ENCODE measurements at places on chromosomes 7 and 10. TPM values are rescaled to one million over a fixed set of nuclear protein-coding genes. Genes with fewer than 3 reads are reported as not detected.

The FAM20C gene
- 1.2 TPM for total RNA-seq

The SPAG6 gene
- total RNA-seq = not detected

The ZNF488 gene
- not detected for total RNA-seq

The FAM25C gene
- total RNA-seq = not detected

The ADRA2A gene
- 0.12 TPM for total RNA-seq

The CTAGE6 gene
- 1.1 TPM for total RNA-seq

The NCF1 gene
- total RNA-seq = 8.7 TPM

DNA sequence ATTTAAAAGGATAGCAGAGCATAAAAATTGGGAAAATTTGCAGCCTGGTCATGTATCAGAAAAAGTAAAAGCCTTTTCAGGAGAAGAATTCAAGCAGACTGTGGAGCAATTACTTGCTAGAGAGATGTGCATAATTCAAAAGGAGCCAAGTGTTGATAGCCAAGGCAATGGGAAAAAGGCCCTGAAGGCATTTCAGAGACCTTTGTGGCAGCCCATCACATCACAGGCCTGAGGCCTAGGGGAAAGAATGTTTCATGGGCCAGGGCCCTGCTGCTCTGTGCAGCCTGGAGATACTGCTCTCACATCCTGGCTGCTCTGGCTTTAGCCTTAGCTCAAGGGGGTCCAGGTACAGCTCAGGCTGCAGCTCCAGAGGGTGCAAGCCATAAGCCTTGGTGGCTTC lies 152.9 kb downstream of the MAGI2 start:
- DNase-seq = no peak
- H3K27ac ChIP-seq = no peak overlapping the region
- no peaks in the 10 kb centered on the region for H3K36me3 ChIP-seq

DNA sequence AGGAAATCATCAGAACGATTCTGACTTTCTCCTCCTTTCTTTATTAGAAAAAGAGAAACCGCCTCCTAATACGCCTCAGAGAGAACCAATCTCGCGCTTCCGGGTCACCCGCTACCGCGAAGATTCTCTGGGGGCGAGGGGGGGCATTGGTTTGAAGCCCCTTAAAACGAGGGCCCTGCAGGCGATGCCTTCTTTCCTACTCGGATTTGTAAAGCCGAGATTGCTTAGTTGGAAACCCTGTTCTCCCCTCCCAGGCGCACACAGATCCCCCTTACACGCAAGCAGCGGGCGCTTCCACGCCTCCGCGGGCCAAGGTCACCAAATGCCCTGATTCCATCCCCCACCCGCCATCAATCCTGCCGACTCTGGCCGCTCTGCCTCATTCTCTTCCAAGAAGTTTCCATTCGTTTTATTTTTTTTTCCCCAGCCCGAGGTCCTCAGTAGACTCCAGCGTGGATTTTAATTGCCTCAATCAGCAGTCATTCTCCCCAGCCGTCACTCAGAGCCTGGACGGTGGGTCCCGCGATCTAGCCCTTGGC lies 1.1 kb upstream of the GAD2 start:
- H3K36me3 ChIP-seq = no peaks in the 10 kb centered on the region
- DNase-seq = no peak
- H3K4me3 ChIP-seq = no peak overlapping the region
- peaks cover 66% of the 10 kb centered on the region for H3K27me3 ChIP-seq
- no peak overlapping the region for H3K27ac ChIP-seq
- peaks cover 27% of the 10 kb centered on the region for H3K4me1 ChIP-seq

DNA sequence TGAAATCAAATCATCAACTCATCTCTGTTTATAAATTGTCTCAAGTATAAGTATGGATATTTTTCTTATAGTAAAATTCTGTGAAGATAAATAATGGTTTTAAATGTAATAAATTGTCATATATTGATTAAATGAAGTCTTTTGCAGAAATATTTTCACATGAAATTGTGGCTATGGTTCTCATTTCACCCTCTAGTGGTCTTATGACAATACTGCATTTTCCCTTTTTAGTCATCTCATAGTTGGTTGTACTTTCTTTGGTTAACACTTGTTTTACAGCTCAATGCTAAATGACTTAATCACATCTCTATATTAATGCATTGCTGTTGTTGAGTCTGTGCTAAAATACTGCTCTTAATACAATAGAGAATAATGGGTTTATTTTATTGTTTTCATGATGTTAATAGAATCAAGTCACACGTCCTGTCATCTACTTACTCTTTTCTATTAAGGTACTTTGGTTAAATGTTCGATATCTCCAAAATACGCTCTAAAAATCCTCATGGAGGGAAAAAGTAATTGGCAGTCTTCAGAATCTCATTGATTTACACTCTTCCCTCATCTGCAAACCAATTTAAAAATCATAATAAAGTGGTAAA lies 38.0 kb upstream of the CACNA2D1 start:
- no peaks in the 10 kb centered on the region for H3K36me3 ChIP-seq
- H3K4me3 ChIP-seq = no peak overlapping the region
- no peak overlapping the region for H3K27ac ChIP-seq
- no peaks in the 10 kb centered on the region for H3K4me1 ChIP-seq

GRCh38 chr10:119908166-119908565 lies 15.6 kb downstream of the SEC23IP start:
- H3K27me3 ChIP-seq = no peaks in the 10 kb centered on the region
- H3K4me1 ChIP-seq = no peaks in the 10 kb centered on the region
- DNase-seq = no peak
- no peak overlapping the region for H3K4me3 ChIP-seq

GRCh38 chr10:123795846-123796590 lies 95.6 kb downstream of the CPXM2 start:
- no peak overlapping the region for H3K27ac ChIP-seq
- H3K36me3 ChIP-seq = no peaks in the 10 kb centered on the region
- peaks cover 3% of the 10 kb centered on the region for H3K27me3 ChIP-seq
- no peaks in the 10 kb centered on the region for H3K4me1 ChIP-seq
- DNase-seq = no peak
- no peak overlapping the region for H3K4me3 ChIP-seq

DNA sequence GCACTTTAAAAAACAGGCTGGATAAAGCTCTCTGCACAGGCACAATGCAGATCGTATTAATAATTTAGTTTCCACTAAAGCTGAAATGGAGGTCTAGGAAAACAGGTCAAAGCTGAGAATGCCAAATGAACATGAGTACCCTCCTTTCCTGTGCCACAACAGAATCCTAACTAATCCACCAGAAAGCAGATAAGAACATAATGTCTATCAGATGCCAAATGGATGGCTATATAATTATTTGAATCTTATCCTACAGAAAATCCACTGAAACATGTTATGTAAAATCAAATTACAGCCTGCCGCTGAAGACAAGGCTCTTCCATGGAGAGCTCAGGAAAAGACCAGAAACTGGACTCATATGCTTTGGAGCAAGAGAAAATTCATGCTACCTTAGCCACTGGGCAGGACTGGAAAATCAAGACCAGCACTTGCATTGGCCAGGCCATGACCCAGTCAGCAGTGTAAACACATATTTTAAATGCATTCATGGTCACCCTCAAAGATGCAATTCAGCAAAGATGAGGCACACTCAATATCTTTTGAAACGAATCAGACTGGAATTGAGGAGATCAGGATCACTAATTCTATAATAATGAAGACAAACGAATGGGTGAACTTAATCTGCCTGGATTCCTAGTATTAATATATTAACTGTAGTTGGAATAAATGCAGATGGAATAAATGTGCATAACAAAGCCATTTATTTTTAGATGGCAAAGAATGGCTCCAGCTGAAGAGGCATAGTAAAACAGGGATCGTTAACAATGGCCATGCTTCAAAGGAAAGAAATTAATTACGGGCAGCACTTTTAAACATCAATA lies 13.2 kb downstream of the ANK3 start:
- no peaks in the 10 kb centered on the region for H3K4me1 ChIP-seq
- no peaks in the 10 kb centered on the region for H3K27me3 ChIP-seq
- H3K4me3 ChIP-seq = no peak overlapping the region
- H3K27ac ChIP-seq = no peak overlapping the region

GRCh38 chr7:105286441-105286840 lies 102.3 kb downstream of the SRPK2 start:
- no peak overlapping the region for H3K4me3 ChIP-seq
- peaks cover 2% of the 10 kb centered on the region for H3K4me1 ChIP-seq
- no peaks in the 10 kb centered on the region for H3K36me3 ChIP-seq
- no peak for DNase-seq

DNA sequence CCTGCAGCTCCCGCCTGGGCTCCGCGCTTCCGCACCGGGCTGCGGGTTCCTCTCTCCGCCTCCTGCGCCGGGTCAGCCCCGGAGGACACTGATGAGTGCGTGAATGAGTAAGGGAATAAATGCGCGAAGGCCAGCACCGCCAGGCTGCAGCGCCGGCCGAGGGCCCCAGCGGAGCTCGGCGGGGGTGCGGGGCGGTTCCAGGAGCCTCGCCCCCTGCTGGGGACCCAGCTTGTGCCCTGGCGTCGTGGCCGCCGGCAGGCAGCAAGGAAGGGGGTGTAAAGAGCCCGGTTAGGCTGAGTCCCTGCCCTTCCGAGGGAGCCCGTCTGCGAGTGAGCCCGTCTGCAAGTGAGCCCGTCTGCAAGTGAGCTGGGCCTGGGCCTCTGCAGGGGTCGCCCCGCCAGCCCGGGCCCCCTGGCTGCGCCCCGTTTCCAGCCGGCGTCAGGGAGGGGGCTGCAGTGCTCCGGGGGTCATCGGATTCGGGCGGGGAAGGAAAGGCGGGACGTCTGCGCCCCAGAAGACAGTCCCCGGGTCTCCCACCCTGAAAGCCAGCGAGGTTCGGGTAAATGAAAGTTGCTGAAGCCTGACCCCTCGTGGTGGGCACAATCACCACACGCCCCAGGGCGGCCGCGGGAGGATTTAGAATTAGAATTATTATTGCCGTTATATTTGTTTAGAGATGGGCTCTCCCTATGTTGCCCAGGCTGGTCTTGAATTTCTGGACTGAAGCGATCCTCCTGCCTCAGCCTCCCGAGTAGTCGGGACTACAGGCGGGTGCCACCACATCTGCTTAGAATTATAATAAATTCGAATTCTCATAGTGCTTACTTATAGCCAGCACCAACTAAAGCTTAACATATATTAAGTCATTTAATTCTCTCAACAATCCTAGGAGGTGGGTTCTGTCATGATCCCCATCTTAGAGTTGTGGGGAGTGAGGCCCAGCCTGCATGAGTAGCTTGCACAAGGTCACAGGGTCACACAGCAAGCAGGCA lies 8.6 kb upstream of the CRYGN start:
- H3K4me3 ChIP-seq = peak overlapping the region; percentile 71
- H3K36me3 ChIP-seq = no peaks in the 10 kb centered on the region
- H3K4me1 ChIP-seq = no peaks in the 10 kb centered on the region
- no peak overlapping the region for H3K27ac ChIP-seq

- H3K4me1 ChIP-seq = peaks cover 25% of the 10 kb centered on the region
- H3K4me3 ChIP-seq = peak overlapping the region; percentile 12
- H3K27me3 ChIP-seq = no peaks in the 10 kb centered on the region
- peak overlapping the region; percentile 57 for H3K27ac ChIP-seq
- no peak for DNase-seq
- H3K36me3 ChIP-seq = no peaks in the 10 kb centered on the region
Observed at GRCh38 chr7:100210805-100211204, 8.9 kb upstream of the PVRIG start.

DNA sequence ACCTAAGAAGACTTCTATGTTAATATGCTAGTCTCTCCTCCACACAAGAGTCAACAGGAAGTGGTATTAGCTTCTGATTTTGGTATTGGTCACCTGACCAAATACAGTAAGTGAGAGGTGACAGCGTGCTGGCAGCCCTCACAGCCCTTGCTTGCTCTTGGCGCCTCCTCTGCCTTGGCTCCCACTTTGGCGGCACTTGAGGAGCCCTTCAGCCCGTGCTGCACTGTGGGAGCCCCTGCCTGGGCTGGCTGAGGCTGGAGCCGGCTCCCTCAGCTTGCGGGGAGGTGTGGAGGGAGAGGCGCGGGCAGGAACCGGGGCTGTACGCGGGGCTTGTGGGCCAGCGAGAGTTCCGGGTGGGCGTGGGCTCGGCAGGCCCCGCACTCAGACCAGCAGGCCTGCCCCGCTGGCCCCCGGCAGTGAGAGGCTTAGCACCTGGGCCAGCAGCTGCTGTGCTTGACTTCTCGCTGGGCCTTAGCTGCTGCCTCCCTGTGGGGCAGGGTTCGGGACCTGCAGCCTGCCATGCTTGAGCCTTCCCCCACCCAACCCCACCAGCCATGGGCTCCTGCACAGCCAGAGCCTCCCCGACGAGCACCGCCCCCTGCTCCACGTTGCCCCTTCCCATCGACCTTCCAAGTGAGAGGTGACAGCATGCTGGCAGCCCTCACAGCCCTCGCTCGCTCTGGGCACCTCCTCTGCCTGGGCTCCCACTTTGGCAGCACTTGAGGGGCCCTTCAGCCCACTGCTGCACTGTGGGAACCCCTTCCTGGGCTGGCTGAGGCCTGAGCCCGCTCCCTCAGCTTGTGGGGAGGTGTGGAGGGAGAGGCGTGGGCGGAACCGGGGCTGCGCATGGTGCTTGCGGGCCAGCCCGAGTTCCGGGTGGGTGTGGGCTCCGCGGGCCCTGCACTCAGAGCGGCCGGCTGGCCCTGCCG lies 4.2 kb upstream of the ACSL5 start:
- H3K4me3 ChIP-seq = no peak overlapping the region
- no peaks in the 10 kb centered on the region for H3K27me3 ChIP-seq
- DNase-seq = peak; percentile 38

- H3K27ac ChIP-seq = no peak overlapping the region
- H3K4me3 ChIP-seq = no peak overlapping the region
- no peaks in the 10 kb centered on the region for H3K27me3 ChIP-seq
- H3K36me3 ChIP-seq = peaks cover 4% of the 10 kb centered on the region
Observed at GRCh38 chr7:111101856-111102646, 11.1 kb downstream of the LRRN3 start.

GRCh38 chr10:124117833-124118232 lies 24.4 kb upstream of the CHST15 start:
- no peak overlapping the region for H3K27ac ChIP-seq
- H3K4me1 ChIP-seq = no peaks in the 10 kb centered on the region
- H3K27me3 ChIP-seq = peaks cover 10% of the 10 kb centered on the region
- no peak overlapping the region for H3K4me3 ChIP-seq
- no peak for DNase-seq
- no peaks in the 10 kb centered on the region for H3K36me3 ChIP-seq

DNA sequence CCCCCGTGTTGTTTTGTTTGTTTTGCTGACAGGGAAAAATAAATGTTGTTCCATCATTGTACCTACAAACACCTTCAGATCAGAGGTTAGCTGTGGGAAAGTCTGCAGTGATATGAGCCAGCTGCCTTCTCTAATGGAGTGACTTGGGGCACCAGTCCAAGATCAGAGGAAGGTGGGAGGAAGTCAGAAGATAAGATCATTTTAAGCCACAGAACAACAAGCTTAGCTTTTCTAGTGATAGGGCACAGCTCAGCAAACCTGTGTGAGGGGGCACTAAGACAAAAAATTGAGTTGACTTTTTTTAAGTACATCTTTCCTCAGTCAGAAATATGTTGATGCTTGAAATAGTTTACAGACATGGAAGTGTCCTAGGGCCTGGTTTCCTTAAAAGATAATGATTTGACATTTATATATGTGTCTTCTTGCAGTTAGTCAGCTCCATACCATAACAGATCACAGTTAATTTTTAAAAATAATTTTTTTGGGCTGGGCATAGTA lies 240.3 kb upstream of the KAT6B start:
- H3K36me3 ChIP-seq = no peaks in the 10 kb centered on the region
- no peaks in the 10 kb centered on the region for H3K27me3 ChIP-seq
- peaks cover 15% of the 10 kb centered on the region for H3K4me1 ChIP-seq
- H3K27ac ChIP-seq = peak overlapping the region; percentile 90
- DNase-seq = peak; percentile 34
